ENCODE measurements at places on chromosomes 2 and 18. TPM values are rescaled to one million over a fixed set of nuclear protein-coding genes. Genes with fewer than 3 reads are reported as not detected.

SPP2 gene
- not detected for polyA plus RNA-seq

CDKL4 gene
- polyA plus RNA-seq = 0.18 TPM

CIB4 gene
- polyA plus RNA-seq = not detected

CRYGC gene
- not detected for polyA plus RNA-seq

DNA sequence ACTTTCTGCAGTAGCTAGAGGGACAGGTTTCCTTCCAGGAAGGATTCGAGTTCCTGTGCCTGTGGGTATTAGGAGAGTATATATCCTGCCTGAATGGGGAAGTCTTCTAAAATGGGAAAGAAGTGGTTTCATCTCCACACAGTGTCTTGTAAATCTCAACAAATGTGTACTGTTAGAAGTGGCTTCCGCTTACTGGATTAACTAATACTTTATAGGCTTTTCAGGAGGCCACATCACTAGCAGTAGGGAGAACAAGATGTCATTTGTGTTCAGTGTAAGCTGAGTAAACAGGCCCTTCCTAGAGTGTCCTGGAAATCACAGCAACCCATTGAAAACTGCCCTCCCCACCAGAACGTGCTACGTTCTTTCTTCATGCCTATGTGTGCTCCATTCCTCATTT is 12.5 kb upstream of the POLR1B start:
- no peak for DNase-seq

DNA sequence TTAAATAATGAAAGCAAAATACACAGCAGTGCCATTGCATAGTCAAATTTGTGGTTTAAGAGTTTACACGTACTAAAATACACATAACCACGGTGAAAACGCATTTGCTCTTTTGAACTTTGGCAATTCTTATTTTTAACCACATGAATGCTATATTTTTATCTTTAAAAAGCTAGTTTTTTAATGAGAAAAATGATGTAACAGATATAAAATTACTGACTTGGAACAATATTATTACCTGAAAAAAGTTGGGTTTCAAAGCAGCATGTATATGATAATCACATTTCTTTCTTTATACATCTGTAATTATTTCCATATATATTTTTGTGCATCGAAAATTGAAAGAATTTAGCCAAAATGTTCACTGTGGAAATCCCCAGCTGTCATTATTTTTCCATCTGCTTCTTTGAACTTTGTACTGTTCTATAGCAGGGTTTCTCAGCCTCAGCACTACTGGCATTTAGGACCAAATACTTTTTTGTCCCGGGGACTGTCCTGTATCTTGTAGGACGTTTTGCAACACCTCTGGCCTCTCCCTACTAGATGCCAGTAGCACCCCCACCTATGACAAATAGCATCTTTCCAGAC is 75.9 kb upstream of the CAB39 start:
- no peak for DNase-seq

- no peak for DNase-seq
Measured at GRCh38 chr2:23380562-23381065, 4.4 kb upstream of the KLHL29 start.

All from muscle of arm (tissue), 14 donors.